ENCODE measurements at places on chromosomes 6 and 20.

- no peak for DNase-seq
These were observed 40.9 kb upstream of the ADTRP start for GRCh38 chr6:11819486-11819885.

- no peak for DNase-seq
These were observed 40.5 kb upstream of the ZBTB24 start for GRCh38 chr6:109523478-109523877.

GRCh38 chr20:40663991-40664880, 24.8 kb downstream of the MAFB start:
- DNase-seq = no peak

DNA sequence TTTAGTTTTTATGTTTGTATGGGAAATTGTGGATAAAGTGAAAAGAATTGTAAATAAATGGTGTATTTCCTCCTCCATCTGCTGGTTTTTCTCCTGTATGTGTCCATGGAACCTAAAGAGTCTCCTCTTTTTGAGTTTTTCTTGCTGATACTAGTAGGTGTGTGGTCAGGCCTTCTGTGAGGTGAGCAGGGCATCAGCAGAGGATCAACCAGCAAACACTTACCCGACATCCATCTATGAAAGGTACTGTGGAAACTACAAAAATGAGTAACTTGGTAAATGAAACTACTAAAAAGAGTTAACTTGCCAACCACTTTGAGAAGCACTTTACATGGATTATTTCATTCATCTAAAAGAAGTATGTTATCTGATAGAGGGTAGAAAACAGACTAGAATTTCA, 20.9 kb upstream of the RNF8 start:
- DNase-seq = no peak

DNA sequence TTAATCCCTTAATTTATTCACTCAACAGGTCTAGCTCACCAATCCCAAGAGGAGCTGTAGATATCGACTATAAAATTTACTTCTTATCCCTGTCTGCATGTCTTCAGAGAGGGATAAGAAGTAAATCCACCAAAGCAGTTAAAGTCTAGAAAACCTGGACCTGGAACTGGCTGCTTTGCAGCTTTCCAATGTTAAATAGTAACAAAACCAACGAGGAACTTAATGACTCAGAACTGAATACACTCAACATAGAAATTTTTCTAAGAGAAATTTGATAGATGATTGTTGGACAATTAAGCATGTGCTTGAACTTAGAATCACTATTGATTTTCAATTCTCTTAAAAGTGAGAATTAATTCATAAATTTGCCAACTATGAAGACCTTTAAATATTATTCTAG, 11.5 kb upstream of the TMEM244 start:
- DNase-seq = no peak

- no peak for DNase-seq
These were observed 138.0 kb upstream of the RALGAPA2 start for GRCh38 chr20:20850407-20850806.

DNA sequence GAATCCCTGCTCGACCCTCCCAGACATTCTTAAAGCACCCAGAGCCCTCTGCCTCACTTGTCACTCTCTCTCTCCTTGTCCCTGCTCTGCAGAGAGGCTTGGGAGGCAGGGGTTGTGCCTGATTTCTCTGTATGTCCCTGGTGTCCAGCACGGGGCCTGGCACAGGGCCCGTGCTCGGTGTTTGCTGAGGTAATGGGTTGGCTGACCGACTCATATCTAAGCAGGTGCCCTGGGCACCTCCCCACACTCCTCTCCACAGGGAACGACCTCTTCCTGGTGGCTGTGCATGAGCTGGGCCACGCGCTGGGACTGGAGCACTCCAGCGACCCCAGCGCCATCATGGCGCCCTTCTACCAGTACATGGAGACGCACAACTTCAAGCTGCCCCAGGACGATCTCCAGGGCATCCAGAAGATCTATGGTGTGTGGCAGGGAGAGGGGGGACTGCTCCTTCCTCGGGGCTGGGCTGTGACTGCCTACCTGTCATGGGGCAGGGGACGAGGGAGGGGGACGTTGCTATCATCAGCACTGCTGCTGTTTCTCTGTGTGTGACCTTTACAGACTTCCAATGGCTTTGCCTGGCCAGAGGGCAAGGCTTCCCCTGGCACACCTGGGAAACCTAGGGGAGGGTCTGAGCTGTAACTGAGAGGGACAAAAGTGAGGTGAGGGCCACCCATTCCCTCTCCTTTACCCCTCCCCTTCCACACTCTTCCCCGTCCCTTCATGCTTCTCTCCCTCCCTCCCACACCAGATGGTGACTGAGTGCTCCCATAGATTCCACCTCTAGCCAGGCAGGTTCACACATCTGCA, 14.2 kb downstream of the MMP24OS start:
- DNase-seq = no peak

DNA sequence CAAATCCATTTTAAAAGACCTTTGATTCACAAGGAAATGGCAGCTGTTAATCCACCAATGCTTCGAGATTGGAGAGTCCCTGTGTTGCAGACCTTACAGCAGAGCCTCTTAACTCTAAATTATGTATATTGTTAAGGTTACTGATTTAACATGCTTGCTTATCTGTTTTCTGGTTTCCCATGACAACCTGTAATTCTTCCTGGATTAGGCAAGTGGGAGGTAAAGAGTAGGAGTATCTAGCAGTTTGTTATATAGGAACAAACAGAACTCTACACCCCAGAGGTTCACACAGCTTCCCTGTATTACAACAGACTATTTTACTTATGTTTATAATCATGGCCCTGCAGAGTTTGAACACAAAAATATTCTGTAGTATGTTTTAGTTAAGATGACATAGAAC, 39.5 kb downstream of the NKX2-4 start:
- peak; percentile 19 for DNase-seq

DNA sequence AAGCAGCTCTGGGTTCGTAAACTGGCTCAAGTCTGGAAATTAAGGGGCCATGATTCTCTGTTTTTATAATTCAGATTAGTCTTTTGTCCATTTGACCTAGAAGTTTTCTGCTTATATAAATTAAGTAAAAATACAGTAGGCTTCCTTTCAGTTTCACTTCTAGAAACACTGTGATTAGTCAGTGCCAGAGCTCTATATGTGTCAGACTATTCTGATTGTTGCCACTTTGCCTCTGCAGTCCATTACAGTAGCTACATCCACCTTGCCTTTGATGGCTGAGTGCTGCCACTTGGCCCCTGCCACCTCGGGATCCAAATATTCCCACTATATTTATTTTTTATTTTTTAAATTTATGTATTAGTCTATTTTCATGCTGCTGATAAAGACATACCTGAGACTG, 7.9 kb downstream of the ZC2HC1B start:
- DNase-seq = no peak

DNA sequence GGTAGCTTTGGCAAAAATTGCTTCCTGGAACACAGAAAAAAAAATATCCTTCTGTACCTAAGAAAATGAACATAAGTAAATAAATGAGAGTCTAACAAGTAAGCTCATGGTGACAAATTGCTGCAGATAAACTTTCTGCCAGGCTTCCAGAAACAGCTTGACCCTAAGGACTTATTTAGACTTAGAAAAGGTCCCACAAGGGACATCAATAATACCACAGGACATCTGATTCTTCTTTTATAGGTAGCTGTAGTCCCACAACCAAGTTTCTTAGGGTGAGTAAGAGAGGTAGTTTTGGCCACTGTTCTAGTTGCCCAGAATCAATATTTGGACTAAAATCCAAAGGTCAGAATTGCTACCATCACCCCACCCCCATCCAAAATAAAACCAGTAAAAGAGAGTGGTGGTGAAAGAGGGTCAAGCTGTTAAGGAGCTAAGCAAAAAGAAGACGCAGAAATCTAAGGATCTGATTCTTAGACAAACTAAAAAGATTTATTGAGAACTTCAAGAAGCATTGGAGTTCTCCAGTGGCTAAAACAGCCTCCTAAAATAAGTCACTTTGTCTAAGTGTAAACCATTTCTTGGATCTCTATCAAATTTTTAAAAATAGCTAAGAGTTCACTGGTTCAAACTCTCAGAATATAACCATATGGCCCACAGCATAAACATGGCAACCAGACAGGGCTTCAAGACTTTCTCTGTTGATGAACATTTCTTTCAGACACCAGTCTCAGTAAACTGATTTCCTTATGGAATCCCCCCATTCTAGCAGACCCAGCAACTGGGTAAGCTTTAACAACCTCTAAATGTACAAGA, 180.6 kb downstream of the PTPRK start:
- no peak for DNase-seq

DNA sequence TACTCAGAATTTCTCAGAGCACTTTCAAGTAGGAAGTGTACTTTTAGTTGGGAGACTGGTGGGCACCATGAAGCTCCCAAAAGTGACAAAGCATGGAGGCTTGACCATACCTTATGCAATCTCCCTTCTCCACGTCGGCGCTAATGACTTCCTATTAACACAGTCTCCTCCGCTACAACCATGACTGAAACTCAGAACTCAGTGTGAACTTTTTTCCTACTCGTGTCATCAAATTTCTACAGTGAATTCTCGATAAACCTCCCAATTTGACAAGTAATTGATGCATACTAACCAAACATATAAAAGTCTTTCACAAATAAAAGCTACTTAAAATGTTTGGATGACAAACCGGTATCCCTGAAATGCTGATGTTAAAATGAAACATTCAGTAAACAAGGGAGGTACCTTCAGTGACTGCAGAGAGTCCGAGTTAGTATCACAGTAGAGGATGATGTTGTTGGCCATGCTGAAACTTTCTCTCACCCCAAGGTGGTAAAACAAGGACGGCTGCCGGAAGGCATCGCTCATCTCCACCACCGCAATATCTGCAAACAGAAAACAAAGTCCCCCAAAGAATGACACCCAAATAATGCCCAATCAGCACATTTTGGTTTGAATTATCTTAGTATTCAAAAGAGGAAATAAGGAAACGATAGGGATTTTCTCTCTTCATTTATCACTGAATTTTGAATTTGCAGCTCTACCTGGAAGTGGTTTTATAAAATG, 72.1 kb downstream of the MAP3K5 start:
- no peak for DNase-seq

GRCh38 chr6:54525731-54526130, 217.5 kb downstream of the TINAG start:
- no peak for DNase-seq

DNA sequence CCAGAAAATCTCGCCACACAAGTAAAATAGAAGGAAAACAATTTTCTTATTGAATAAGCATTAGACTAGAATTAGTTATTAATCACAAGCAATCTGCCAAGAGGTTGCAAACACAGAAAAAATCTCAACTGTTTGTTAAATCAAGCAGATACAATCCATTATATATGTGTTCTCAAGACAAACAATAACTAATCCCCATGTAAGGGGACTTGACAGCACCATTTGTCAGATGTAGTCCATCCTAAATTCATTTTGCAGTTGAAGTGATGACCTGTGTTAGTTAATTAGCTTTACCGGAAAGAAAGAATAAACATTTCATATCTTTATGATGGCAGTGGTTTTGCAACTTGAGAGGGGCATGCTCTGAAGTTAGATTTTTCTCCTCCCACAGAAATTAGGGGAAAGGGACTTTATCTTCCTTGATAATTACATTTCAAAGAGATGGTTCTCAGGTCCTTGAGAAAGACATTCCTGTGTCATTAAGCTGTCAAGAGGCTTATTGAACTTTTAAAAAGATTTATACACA, 1588.0 kb downstream of the GRIK2 start:
- no peak for DNase-seq

- no peak for DNase-seq
These were observed 148.0 kb downstream of the TMEM200A start for GRCh38 chr6:130513770-130514169.

- DNase-seq = no peak
These were observed 22.7 kb upstream of the GOPC start for GRCh38 chr6:117624869-117625481.

DNA sequence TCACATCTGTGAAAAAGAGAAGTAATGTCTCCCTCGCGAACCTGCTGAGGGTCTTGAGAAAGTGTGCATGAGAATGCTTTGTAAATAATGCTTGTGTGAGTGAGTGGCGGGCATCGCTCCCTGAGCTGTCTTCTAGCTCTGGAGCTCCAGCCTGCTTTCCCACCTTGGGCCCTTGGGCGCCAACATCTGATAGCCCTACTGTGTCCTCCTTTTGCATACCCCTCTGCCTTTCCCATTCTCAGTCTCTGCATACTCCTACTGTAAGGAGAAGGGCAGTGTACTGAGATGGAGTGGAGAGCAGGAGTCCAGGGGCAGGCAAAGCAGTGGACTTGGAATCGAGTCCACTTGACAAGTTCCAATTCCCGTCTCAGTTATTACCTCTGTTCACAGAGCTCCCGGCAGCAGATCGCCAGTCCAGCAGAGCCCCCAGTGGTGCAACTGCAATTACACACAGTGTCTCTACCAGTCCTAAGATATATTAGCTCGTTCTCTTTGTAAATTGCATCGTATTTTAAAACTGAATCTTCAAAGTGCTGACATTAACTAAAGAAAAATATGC, 847 bp upstream of the NCR2 start:
- no peak for DNase-seq

DNA sequence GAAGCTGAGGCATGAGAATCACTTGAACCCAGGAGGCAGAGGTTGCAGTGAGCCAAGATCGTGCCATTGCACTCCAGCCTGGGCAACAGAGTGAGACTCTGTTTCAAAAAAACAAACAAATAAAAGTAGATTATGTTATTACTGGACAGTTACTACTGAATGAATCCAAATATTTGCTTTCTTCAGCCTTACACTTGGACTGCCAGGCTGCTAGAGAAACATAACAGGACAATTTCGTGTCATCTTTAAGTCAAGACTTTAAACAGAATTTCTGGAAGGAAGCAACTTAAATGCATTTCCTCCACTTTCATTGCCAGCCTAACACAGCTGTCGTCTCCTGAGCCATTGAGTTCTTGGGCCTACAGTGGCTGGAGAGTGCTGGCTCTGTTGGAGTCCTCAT, 42.0 kb upstream of the PRIM2 start:
- no peak for DNase-seq

GRCh38 chr6:38191418-38191817, 371.9 kb downstream of the ZFAND3 start:
- no peak for DNase-seq

DNA sequence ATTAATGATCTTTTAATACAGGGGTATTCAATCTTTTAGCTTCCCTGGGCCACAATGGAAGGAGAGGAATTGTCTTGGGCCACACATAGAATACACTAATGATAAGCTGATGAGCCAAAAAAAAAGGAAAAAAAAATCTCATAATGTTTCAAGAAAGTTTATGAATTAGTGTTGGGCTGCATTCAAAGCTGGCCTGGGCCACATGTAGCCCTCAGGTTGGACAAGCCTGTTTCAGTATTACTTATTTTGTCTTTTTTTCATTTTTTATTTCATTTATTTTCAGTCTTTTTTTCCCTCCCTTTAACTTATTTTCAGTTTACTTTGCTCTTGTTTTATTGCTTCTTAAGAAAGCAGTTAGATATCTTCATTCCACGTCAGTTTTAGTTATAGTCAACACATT, 2171.8 kb upstream of the DEFB115 start:
- no peak for DNase-seq

DNA sequence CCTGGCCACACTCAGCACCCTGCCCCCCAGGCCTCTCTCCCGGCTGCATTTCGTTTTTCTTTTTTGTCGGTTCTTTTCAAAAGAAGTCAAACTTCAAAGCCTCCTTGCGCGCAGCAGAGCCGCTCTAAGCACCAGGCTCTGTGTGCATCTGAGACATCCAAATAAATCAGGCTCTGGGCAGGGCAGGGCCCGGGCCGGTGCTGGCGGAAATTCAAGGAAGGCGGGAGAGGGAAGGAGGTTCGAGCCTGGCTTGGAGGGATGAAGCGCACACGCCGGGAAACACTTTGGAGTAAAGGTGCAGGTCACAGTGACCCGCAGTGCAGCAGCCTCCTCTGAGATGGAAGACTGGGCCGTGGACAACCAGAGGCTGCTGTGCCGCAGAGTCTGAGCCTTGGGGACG, 5.8 kb downstream of the GATA5 start:
- no peak for DNase-seq

- no peak for DNase-seq
These were observed 16.6 kb upstream of the LYRM2 start for GRCh38 chr6:89655122-89655521.

Data from NCI-H2081 treated with DMSO at 0.1 percent for 48 hours (cell line).